Daoy (cell line): ENCODE measurements at places on chromosomes 1 and 21. TPM values are rescaled to one million over a fixed set of nuclear protein-coding genes. Genes with fewer than 3 reads are reported as not detected.

Gene KIAA1614
- 0.48 and 0.57 TPM in 2 replicates for total RNA-seq

Gene DRAXIN
- 0.86 and 0.97 TPM in 2 replicates for total RNA-seq

Gene RAB7B
- 2.7 and 3.5 TPM in 2 replicates for total RNA-seq

Gene OR10J1
- not detected in 2 replicates for total RNA-seq

Gene TTC24
- total RNA-seq: not detected in 2 replicates

Gene CRP
- total RNA-seq: not detected in 2 replicates

- DNase-seq: no peak
Measured at GRCh38 chr1:182281541-182281940, 110.0 kb downstream of the GLUL start.

DNA sequence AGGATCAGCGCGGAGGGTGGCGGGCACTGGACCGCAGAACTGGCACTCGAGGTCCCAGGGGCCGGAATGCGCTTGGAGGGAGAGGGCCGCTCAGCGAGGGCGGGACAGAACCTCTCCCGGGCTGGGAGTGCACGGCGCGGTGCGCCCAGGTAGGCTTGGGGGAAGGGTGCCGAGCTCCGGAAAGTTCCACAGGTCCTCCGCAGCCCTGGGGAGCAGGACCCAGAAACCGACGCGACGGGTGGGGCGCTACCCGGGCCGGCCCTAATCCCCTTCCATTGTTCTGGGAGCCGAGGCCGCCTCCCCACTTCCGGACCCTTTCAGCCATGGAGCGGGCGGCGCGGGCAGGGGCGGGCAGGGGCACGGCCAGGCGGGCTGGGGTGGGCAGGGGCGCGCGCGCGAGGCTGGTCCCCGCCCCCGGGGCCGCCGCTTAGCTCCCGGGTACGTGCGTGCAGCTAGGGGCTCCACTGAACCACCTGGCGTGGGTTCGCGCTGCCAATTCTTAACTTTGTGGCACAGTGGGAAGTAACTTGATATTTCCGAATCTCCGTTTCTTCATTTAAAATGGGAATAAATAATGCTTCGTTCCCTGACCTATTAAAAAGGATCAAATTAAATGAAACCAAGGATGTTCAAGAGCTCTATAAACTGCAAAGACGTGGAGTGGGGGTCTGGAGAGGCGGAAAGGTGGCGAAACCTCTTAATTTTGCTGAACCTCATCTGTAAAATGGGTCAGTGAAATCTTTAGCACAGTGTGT, 20.7 kb downstream of the LGR6 start:
- DNase-seq: peak; percentile 44

DNA sequence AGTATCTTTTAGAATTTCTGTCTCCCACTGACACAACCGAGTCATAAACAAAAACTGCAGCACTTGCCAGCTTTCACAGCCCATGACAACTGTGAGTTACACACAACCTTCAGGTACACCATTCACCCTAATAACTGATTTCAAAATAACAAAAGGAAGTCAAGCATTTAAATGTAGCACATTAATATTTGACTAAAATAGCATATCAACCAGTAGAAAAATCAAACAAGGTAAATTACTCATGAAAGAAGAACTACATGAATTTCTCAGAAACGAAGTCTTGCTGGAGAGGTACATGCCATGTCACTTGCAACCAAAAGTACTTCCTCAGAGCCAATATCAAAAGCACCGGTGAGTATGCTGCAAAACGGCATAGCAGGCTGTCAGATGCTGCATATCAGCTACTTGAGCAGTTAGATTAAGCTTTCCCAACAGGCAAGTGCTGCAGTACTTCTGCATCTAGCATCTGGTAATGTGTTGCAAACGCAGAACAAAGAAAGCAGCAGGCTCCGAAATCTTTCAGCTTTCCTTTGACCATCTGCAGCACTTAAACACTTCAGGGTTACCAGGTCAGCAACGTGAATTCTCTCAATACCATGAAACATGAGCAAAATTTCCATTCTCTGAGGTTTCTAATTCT, 223.2 kb downstream of the SMYD3 start:
- DNase-seq: no peak

DNA sequence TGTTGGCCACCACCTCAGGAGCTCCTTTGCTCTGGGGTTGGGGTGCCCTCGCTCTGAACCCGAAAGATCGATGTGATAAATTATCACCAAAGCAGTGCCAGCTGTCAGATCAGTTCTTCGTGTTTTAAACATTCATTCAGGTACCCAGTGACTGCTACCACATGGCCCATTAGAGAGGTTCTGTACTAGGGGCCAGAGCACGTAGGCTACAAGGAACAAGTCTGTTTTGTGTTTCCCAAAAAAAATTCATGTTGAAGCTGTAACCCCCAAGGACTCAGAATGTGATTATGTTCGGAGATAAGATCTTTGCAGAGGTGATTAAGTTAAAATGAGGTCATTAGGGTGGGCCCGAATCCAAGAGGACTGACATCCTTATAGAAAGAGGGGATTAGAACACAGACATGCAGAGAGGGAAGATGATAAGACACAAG, 526.9 kb downstream of the NPHP4 start:
- no peak for DNase-seq

DNA sequence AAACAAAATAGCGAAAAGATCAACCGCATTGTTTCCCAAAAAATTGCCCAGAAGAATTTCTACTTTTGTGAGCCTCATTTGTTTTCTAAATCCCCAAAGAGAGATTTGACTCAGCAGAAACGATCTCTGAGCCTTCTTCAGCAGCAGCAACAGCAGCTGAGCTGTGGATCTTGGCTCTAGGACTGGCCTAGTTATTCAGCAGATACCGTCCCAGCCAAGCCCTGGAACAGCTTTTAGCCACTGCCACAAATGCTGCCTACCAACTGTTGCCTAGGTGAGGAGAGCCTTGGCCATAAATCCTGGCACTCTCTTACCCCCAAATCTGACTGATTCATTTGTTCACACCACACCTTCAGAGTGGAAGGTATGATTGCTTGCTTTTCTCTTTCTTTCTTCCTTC, 320.1 kb downstream of the TGFB2 start:
- DNase-seq: peak; percentile 71

GRCh38 chr1:34278211-34278610, 101.5 kb downstream of the C1orf94 start:
- no peak for DNase-seq

DNA sequence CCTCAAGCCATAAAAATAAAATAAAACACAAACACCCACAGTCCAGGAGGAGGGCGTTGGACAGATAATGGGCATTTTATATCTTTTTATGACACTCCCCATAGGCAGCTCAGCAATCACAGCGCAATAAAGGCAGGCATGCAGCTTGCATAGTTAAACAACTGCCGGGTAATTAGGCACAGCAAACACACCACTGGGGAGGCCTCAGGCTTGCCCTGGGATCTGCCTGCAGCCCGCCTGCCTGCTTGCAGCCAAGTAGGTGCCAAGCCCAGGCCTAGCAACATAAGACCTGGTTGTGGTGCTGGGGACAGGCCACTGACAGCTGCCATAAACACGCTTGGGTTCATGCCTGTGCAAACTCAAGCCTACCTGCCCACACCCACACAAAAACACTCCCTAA, 54.2 kb downstream of the DMAP1 start:
- no peak for DNase-seq

GRCh38 chr1:172960454-172961208, 90.1 kb downstream of the TNFSF18 start:
- no peak for DNase-seq

- no peak for DNase-seq
Measured at GRCh38 chr1:112788561-112788960, 73.4 kb upstream of the PPM1J start.

- no peak for DNase-seq
Measured at GRCh38 chr1:160117709-160118183, 2.2 kb downstream of the ATP1A2 start.

GRCh38 chr1:51549901-51550300, 30.8 kb upstream of the EPS15 start:
- DNase-seq: no peak

- DNase-seq: no peak
Measured at GRCh38 chr1:58211869-58212268, 334.7 kb downstream of the OMA1 start.

DNA sequence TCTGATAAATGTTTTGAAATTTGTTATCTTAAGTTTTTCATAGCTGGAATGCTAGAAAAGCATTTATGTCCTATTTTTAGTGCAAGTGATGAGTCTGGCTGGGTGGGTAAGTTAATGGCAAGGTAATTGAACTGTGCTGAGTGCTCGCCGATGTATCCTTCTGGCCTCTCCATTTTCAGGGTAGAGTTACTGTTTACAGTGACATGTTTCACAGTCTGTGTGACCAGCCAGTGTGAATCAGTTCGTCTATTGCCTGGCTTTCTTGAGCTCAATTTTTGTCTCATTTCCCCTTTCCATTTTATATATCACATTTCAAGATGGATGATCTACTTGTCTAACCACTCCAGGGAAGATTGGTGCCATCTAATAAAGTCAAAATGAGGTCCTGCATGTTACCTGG, 44.1 kb downstream of the ITSN1 start:
- no peak for DNase-seq
